ENCODE measurements at places on chromosomes 12 and 14.

GRCh38 chr14:55285048-55285652, 13.9 kb downstream of the FBXO34 start:
- no peak for DNase-seq

GRCh38 chr12:95201056-95201670, 16.1 kb downstream of the FGD6 start:
- DNase-seq: no peak

- DNase-seq: no peak
These were observed 25.3 kb downstream of the DDHD1 start for GRCh38 chr14:53127832-53128231.

GRCh38 chr14:102215071-102215470, 75.4 kb downstream of the WDR20 start:
- no peak for DNase-seq

DNA sequence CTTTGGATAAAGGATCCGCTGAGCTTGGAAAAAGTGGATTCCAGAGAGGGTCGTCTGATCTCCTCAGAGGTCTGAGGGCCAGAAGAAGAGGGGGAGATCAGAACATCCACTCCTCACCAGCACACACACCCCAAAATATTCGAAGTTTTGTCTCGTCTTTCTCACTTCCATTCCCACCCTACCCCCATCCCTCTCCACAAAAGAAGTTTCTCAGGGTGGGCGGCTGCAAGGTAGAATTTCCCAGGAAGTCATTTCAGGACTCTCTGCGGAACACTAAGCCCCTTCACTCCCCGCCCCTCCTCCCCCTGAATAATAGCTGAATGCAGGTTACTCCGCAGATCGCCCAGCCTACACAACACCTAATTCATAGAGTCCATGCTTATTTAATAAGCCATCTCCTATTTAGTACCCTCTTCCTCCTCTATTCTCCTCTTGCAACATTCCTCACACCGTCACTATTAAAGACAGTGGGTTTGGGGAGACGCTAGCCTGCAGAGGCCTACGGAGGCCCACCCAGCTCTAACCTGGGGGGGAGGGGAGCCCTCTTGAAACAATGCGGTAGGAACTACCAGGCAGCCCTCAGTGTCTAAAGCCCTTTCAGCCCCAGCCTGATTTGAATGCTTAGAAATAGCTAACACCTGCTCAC, 649 bp upstream of the SALL2 start:
- no peak for DNase-seq

- DNase-seq: no peak
These were observed 78.8 kb downstream of the DNAH10 start for GRCh38 chr12:123840765-123841425.

GRCh38 chr12:91400271-91400670, 217.7 kb upstream of the DCN start:
- no peak for DNase-seq

DNA sequence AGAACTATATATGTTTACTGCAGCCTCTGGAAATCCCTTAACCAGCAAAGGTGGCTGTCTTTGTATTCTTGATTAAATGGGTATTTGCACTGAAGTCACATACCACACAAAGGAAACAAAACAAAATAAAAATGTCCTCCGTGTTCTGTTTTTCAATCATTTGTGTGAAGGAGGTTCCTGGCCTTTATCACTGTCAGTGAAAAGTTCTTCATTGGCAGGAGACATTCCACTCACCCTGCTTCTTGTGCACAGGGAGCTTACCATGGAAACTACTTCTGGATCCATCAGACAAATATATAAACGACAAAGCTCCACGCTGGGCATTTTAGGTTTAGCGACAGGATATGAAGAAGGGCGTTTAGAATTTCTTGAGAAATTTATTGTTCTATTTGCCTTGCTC, 5.7 kb upstream of the NKX2-8 start:
- DNase-seq: no peak

DNA sequence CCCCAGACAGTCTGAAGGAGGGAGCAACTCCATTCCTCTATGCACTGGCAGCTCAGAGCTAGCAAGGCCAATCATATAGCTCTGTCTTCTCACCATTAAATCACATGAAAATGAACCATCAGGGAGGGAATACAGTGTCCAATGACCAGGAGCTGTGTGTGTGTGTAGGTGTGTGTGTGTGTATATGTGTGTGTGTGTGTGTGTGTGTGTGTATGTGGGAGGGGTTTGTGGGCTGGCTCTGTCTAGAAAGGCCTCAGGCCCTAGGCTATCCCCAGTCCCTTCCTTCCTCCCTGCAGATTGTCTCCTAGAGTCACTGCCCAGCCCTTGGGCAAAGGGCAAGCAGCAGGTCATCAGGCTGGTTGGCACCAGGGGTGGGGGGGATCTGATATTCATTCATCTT, 5.7 kb upstream of the SUSD6 start:
- DNase-seq: no peak

- DNase-seq: no peak
These were observed 161.8 kb downstream of the TTC8 start for GRCh38 chr14:88986146-88986841.

DNA sequence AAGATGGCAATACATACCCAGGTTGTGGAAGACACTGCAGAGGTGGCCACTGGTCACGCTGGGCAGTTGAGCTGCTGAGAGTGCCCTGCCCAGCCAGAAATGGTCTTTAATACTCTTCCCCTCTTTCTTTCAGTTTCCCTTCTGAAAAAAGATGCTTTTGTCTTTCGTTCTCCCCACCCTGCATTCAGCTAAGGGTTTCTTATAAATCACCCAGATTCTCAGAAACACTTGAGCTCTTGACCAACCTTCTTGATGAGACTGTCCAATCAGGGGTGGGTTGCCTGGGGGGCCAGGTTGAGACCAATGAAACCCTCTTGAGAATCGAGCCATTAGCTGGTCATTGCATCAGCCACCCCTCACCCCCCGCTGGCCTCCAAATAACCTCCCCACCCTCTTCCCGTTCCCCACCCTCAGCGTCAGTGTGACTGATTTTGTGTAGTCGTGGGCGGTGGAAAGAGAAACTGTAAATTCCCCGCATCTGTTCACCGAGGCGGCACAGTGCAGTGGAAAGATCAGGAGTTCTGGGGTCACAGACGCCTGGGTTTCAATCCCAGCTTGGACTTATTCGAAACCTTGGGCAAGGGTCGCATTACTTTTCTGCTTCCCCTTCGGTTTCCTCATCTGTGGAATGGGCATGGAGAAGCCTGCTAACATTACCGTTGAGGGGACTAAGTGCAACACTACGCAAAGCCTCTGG, 52.3 kb downstream of the SLC25A47 start:
- DNase-seq: peak; percentile 45

- no peak for DNase-seq
These were observed 338.6 kb downstream of the SYT1 start for GRCh38 chr12:79203058-79203647.

DNA sequence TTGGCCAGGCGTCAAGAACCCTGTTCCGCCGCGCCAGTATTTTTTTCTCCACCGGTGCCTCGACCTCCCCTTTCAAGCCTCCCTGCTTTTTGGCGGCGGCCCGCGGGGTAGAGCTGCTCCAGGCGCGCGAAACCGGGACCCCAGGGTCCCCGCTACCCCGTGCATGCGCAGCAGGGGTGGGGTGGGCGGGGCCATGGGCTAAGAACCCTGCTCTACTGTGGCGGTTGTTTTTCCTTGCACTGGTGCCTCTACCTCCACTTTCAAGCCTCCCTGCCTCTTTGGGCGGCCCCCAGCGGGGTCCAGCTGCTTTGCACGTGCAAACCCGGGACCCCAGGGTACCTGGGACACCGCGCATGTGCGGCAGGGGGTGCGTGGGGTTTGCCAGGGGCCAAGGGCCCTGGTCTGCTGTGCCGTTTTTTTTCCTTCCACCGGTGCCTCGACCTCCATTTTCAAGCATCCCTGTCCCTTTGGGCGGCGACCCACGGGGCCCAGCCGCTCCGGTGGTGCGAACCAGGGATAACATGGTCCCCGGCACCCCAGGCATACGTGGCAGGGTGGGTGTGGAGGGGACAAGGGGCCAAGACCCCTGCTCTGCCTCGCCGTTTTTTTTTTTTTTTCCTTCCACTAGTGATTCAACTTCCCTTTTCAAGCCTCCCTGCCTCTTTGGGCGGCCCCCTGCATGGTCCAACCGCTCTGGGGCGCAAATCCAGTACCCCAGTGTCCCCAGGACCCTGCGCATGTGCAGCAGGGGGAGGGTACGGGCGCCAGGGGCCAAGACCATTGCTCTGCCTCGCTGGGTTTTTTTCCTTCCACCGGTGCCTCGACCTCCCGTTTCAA, 326.8 kb downstream of the ALG10 start:
- DNase-seq: no peak

GRCh38 chr12:42124764-42125387, 19.8 kb downstream of the GXYLT1 start:
- DNase-seq: no peak

- DNase-seq: no peak
These were observed 42.8 kb upstream of the CORO1C start for GRCh38 chr12:108773798-108774788.

GRCh38 chr14:33880330-33880729, 70.5 kb downstream of the EGLN3 start:
- DNase-seq: no peak

DNA sequence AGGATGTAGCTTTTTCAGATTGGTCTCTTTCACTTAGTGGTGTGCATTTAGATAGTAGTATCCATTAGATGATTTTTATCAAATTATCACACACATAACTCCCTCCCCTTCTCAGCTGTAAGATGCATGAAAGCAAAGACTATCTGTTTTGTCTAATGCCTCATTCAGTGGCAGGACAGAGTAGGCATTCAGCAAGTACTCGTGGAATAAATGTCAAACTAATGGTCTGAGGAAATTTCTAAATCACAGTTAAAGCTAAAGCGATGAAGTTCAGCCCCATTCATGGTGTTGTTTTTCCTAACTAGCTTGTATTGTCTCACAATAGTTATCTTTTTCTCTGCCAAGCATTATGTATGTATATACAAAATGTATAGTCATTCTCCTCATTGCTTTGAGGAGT, 16.1 kb downstream of the CCNK start:
- DNase-seq: no peak

- DNase-seq: no peak
These were observed 126.6 kb downstream of the ADAMTS20 start for GRCh38 chr12:43425361-43425760.

- peak; percentile 34 for DNase-seq
These were observed 40.0 kb upstream of the PNMA1 start for GRCh38 chr14:73753887-73754795.

DNA sequence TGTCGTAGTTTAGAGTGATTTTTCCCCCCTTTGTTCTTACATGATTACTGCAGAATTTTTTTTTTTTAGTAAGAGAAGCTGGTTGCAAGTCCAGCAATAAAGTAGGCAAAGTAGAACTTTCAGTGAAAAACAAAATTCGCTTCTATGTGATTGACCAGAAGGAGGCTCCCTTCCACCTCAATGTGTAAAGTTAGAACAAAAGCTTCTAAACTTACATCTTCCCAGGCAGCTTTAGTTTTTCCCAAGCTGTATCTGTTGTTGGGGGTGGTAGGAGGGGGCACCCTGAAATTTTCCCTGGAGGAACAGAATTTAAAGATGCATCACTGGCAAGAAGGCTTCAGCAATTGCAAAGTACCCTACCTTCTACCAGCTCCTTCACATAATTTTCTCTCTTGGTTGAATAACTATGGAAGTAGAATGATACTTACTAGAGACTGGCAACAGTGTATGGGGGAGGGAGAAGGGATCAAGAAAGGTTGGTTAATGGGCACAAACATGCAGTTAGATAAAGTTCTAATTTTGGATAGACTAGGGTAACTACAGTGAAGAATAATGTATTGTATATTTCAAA, 87.3 kb upstream of the E2F7 start:
- DNase-seq: no peak

GRCh38 chr14:20973501-20973900, 16.3 kb upstream of the METTL17 start:
- no peak for DNase-seq

GRCh38 chr12:1914114-1914911, 4.1 kb downstream of the CACNA2D4 start:
- DNase-seq: no peak

GRCh38 chr12:67624355-67624754, 24.2 kb upstream of the DYRK2 start:
- no peak for DNase-seq

DNA sequence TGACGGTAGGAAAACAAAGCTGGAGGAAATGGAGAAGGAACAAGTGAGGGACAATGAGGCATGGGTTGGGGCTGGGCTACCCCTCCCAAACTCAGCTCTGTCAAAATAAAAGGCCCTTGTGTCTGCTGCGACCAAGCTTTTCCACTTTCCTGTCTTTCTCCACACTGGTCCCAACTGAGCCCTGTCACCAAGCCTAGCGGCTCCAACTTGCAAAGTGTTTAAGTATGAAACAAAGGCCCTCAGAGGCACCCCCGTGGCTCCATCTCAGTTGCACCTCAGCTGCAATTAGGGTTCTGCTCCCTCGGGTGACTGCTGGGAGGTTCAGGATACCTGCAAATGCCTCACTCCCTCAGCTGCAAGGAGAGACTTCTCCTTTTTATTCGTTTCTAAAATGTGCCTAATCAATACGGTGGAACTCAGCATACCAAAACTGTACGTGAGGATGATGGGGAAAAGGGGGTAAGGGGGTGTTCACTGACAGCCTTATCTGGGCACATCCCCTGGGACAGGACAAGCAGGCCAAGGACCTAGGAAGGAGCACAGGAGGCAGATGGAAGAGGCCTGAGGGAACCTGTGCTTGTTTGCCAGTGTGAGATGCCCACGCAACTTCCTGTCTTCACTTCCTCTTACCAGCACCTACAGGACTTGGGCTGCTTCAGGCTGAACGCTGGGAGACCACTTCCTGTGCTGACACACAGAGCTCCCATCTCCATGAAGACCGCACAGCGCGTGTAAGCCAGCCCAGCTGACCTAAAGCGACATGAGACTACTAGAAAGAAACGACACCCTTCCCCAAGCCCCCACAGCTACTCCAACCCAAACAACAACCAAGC, 8.9 kb downstream of the VAMP1 start:
- DNase-seq: peak; percentile 86

GRCh38 chr12:49282302-49282701, 12.6 kb upstream of the PRPH start:
- no peak for DNase-seq

DNA sequence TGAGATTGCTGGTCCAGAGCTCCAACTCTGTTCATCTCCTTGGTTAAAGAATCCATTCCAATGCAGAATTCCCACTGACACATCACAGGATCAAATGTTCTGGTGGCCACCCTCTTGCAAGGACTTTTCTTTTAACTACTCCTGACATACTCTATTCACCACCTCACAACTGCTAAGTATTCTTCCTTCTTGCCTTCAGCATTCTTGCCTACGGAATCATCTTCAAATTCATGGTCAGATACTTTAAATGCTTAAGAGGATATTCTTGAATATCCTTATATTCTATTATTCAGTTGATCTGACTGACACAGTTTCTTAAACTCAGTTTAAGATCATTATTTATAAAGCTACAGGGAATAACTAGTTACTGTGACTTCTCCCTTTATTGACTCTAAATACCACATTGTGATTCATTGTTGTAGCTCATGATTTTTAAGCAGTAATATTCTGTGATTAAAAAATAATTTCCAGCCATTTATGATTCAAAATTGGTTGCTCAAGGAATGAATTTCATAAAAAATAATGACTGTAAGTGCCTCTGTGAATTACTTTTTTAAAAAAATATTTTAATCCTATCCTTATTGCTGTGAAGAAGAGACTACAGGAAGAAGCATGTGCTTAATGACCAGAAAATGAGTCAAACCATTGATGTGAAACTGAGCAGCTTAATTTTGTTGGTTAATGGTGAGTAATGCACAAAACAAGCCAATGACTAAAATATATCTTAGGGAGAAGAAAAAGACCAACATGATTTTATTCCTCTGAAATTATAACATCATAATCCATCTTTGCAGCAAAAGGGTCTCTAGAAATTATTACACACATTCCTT, 207.1 kb downstream of the PIK3C2G start:
- DNase-seq: no peak
